ENCODE measurements at places on chromosomes 16 and 17.

GRCh38 chr16:82730901-82731300 lies 104.1 kb downstream of the CDH13 start:
- DNase-seq: no peak

DNA sequence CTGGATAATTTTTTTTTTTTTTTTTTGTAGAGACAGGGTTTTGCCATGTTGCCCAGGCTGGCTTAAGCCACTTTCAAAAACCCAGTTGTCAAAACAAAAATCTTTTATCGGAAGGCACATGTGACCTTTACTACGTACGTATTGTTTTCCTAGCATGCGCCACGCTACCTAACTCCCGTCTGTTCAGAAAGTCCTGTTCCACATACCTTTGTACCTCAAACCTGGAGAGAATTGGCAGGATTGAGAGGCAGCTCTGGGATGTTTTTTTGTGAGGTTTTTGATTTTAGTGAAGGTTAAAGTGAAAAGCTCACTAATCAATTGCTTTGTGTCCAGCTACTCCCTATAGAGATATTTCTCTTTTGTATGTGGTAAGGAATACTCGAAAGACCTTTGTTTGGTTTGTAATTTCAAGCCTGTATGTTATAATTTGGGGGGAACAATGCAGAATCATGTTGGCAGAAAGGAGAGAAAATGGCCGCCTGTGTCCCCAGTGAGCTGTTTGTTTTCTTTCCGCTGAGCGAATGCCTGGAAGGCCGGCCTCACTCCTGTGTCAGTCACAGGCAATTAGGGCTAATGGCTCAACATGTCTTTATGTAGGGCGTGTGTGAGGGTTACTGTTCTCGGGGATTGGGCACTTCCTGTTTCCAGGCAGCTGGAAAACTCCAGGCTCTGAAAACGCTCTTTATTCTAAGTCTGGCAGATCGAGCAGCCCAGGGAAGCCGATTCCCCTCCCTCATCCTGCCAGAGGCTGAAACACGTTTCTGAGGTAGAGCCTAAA lies 60.8 kb upstream of the CLEC18A start:
- peak; percentile 47 for DNase-seq

DNA sequence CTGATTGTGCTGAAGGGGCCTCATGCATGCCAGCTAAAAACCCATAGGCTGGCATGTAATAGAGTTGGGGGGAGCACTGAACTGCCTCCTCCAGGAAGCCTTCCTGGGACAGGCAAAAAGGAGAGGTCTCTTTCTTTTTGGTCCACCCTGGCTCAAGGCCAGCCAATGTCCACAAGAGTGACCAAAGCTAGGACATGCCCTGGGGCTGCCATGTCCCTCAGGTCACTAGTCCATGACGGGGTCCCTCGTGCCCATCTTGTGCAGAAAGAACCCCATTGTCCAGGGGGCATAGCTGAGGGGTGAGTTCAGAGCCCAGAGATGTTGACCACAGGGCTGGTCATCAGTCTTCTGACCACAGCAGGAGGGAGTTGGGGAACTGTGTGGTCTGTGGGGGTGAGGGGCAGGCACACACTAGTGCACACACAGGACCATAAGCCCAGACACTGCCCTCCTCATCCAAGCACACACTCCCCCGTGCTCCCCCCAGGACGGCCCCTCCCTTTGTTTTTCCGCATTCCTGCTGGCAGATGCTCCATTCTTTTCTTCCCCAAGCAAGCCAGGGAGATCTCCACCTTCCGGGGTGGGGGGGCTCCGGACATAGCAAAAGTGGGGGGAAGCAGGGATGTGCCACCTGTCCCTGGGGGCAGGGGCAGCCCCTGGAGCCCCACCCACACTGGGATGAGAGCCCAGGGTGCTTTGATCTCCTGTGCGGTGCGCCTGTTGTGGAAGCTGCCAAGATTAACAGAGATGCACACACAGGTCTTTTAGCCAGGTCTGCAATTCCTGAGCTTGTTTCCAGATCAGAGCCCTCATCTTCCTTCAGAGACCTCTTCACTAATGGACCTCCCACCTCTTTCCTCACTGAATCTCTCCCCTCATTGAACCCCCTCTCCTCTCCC lies 25.2 kb upstream of the PHB1 start:
- DNase-seq: no peak

- peak; percentile 61 for DNase-seq
Measured at GRCh38 chr16:51326131-51326856, 175.2 kb upstream of the SALL1 start.

GRCh38 chr17:1730326-1731193 lies 6.1 kb downstream of the WDR81 start:
- peak; percentile 90 for DNase-seq

DNA sequence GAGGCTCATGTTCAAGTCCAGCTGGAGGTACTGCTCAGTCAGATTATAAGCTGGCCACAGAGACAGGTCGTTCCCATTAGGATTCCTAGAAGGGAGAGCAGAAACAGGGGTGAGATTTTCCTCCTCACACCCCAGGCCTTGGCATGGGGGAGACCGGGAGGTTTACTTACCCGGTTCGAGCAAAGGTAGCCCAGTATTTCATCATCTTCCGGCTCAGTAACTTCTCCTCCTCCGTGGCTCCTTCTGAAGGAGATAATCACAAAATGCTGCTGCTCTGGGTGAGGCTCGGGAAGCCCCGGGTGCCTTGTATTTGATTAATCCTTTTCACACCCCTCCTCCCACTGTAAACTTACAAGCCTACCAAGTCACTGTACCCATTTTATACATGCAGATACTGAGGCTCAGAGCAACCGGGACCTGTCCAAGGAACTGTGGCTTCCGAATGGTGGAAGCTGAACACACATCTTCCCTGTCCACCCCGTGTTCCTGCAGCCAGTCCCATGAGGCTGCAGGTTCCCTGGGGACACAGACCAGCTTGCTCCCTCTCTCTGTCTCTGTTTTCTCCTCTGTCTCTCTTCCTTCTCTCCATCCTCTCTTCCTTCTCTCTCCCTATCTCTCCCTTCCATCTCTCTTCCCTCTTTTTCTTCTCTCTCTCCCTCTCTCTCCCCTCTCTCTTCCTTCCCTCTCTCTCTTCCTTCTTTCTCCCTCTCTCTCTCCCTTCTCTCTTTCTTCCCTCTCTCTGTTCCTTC lies 13.9 kb upstream of the CES1 start:
- DNase-seq: no peak

DNA sequence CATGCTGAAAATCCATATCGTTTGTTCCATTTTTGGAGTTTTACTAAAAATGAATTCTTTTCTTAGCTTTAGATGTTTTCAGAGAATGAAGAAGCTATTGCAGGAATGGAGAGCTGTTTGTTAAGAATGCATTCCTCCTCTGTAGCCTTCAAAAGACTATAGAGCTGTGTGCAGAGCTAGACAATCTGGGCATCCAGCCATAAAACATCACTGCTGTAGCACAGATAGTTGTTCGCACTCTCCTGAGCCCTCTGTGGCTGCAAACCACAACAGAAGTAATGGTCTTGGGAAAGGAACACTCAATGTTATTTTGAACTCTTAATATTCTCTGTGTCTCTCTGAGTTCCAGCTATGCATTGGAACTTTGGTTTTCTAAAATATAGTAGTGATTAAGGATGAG lies 4.9 kb downstream of the TNRC6C start:
- peak; percentile 91 for DNase-seq

DNA sequence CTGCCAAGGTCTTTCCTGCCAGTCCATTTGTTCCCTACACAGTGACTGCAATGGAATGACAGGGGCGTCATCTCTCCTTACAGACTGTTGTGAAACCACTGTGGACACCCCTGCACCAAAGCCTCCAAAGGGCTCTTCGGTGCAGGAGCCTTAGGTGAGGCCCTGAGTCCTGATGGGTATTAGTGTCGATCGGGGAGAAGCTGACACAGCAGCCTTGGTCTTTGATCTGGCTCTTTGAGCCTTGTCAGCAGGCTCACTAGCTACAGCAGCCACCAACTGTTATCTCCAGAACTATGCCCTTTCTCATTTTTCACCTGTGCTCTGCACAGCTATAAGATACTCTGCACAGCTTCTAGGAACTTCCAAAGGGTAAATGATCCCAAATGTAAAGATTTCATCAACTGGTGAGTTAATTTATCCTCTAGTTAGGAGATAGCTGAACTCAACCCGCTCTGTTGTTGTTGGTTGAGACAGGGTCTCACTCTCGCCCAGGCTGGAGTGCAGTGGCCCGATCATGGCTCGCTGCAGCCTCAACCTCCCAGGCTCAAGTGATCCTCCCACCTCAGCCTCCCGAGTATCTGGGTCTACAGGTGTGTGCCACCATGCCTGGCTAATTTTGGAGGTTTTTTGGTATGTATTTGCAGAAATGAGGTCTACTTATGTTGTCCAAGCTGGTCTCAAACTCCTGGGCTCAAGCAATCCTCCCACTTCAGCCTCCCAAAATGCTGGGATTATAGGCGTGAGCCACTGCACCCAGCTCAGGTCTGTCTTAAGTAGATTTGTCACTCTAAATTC lies 19.7 kb downstream of the G6PC1 start:
- DNase-seq: no peak

- DNase-seq: no peak
Measured at GRCh38 chr17:80850817-80851216, 140.8 kb upstream of the CHMP6 start.

DNA sequence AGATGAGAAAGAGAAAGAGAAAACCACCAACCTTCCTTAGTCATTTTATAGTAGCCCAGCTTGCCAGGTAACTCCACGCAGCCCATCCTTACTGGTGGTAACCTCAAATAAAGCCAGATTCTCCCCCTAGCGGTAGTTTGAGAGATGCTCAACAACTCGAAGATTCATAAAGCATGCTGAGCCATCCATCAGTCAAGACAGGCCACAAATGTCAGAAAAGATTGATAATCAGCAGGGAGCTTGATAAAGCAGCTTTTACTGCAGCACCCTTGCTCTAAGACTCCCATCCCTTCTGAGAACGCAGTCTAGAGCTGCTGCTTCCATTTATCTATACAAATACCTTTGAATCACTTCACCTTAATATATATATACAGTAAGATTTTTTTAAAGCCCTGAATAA lies 451.5 kb upstream of the HSBP1 start:
- peak; percentile 79 for DNase-seq

- peak; percentile 40 for DNase-seq
Measured at GRCh38 chr16:31301708-31302400, 42.1 kb downstream of the ITGAM start.

Measured in fibroblast of pulmonary artery (primary cell).